Brain (organoid and tissue), 16 donors: ENCODE measurements at places on chromosomes 1 and 21.
A peak's percentile ranks its signal among the peaks of the same experiment; 100 is the strongest.

GRCh38 chr1:119430486-119430885, 15.5 kb downstream of the HSD3B2 start:
- no peak for DNase-seq

- no peak for DNase-seq
Observed at GRCh38 chr1:178682886-178683285, 42.2 kb upstream of the RALGPS2 start.

DNA sequence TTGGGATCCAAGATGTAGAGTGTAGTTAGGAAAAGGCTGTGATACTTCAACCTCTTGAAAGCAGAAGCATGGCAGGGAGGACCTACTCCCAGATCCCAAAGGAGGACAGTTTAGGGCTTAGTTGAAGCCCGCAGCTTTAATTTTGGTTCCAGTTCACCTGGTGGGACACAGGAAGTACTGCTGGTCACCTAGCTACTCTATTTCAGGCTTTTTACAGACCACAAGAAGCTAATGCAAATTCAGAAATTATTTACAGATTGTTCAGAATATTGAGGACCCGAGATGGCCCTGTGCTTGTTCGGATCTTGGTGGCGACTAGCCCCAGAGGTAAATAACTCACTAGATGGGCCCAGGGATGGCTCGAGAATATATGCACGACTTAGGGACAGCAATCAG, 6.4 kb upstream of the SMCP start:
- no peak for DNase-seq

DNA sequence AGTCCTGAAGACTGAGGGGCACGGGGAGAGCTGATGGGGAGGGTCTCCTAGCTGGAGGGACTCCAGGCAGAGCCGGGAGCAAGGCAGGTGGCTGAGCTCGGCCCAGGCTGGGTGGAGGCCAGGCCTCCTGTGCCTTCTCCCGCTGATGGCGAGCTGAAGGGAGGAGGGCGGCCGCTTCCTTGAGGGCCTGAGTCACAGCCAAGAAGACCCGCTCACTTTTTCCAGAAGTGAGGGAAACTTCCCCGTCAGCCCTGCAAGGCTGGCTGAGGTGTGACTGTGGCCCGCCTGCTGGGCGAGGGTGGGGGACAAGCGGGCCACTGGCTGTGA, 1.7 kb upstream of the VWA1 start:
- peak; percentile 43 for DNase-seq

DNA sequence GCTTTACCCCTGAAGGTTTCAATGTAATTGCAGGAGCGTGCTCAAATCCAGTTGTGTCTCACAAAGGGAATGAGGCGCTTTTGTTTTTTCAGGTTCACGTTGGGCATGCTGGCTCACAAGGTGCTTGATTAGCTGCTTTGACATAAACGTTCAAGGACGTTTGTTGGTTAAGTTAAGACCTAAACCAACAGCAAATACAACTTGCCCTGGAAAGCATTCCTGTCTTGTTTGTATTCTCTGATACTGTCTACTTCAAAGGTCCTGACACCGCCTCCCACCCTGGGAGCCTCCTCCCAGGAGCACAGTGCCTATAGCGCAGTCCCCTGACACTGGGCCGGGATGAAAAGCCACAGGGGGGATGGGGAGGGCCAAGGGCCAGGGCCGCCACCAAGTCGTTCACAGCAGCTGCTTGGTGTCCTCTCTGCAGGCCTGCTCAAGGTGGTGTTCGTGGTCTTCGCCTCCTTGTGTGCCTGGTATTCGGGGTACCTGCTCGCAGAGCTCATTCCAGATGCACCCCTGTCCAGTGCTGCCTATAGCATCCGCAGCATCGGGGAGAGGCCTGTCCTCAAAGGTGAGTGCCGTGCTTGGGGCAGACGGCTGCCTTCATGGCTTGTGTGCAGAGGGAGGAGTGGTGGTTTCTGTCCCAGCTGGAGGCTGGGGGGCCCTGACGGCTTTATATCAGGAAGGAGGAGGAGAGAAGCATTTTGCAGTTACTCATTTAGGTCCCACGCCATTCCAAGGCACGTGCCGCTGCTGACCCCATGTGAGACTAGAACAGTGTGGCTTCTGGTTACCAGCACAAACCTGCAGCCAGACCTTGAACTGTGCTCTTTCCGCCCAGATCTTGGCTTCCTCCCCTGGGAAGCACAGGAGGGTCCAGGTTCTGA, 6.1 kb downstream of the FAM3B start:
- no peak for DNase-seq

DNA sequence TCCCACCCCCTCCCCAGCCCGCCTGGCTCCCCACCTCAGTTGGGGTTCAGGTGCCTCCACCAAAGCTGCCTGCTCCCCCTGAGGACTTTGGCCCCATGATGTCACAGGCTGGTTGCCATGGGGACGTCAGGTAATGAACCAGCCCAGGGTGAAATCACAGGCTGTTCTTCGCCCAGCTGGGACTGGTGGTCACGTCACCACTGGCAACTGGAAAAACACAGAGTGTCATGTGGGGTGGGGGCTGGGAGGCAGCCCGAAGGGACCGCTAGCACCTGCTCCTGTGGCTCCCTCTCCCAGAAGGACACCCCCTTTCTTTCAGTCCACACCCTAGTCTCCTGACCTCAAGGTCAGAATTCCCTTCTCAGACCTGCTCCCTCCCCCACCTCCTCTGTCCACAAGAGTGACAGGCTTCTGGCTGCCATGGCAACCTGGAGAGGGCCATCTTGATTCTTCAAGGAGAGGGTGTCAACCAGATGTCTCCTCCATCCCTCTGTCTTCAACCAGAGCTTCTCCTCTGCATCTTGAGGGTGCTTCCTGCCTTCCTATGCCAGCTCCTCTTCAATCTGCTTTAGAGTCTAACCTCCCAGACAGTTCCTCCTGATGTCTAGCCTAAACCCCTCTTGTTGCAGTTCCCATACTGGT, 6.2 kb downstream of the FAM131C start:
- DNase-seq, result peak; percentile 65

DNA sequence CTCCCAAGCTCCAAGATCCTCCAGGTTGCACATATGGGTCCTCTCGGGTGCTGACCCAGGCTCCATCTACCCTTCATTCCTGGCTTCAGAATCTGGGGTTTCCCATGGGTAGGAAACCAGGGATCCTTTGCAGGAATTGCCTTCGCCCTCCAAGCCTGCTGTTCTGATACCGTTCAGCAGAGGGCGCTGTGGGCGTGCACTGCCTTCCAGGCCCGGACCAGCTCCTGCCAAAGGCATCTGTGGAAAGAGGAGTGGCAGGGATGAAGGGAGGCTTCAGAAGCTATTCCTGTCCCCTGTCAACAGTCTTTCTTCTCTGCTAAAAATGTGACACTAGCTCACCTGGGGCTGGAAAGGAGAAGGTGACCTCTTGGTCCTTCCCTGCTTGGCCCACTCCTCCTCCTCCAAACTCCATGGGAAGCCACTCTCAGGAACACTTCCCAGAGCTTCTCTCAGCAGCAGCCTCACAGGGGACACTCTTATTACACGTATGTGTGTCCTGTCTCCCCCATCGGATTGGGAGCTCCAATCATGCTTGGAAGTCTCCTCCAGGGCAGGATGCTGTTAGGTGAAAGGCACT, 71.2 kb downstream of the VWA5B1 start:
- DNase-seq, result peak; percentile 79

DNA sequence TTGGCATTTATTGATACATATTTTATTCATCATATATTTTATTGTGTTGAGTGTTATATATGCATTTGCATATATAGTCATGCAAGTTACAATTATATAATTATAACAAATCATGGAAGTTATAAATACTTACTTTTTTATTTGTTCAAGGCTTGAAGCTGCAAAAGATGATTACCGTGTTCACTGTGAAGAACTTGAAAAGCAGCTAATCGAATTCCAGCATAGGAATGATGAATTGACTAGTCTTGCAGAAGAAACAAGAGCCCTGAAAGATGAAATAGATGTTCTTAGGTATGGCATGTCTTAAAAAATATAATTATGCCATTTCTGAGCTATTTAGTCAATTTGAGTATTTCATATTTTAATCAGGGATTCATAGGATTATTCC, 32.1 kb downstream of the HOOK1 start:
- DNase-seq, result no peak

DNA sequence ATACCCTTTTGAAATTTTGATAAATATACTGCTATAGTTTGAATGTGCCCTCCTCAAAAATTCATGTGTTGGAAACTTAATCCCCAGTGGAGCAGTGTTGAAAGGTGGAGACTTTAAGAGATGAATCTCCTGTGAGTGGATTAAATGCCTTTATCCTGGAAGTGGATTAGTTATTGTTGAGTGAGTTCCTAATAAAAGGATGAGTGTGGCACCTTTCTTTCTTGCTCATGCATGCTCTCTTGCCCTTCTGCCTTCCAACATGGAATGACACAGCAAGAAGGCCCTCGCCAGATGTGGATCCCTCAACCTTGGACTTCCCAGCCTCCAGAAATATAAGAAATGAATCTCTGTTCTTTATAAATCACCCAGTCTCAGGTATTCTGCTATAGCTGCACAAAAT, 51.8 kb downstream of the CD160 start:
- no peak for DNase-seq

GRCh38 chr1:205244384-205244783, 16.6 kb downstream of the TMCC2 start:
- no peak for DNase-seq

- DNase-seq, result no peak
Observed at GRCh38 chr1:226671277-226671676, 67.8 kb downstream of the ITPKB start.

- DNase-seq, result no peak
Observed at GRCh38 chr1:118116401-118116800, 68.6 kb downstream of the SPAG17 start.

DNA sequence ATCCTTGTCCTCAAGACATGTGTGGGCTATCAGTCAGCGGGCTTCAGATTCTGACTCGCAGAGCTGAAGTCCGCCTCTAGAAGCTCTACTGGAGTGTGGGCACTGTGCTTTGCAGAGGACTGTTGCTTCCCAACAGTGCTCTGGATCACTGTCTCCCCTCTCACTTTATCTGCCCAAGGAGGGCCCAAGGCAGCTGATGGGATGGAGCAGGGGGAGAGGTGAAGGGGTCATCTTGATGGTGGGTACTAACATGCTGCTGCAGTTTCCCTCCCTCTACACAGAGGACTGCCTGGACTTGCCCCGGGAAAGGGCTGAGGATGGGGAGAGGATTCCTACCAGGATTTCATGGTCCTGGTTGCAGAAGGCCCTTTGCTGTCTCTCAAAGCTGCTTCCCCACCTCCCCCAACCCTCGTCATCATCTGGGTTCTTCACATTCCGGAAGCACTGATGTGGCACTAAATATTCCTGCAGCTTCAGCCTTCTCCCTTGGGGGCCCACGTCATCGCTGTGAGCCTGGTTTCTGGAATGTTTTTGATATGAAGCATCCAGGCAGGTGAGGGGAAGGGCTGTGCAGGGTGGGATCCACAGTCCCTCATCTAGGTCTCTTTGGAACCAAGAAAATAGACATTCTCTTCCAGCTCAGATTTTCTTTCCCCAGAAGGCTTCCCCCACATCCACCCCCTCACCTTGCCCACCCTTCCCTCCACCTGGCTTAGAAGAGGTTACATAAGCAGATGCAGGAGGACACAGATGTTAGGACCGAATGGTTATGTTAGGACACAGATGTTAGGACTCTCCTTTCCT, 23.2 kb downstream of the NUAK2 start:
- DNase-seq, result no peak
